Foreskin keratinocyte (primary cell): ENCODE measurements at places on chromosomes 7 and 10.

DNA sequence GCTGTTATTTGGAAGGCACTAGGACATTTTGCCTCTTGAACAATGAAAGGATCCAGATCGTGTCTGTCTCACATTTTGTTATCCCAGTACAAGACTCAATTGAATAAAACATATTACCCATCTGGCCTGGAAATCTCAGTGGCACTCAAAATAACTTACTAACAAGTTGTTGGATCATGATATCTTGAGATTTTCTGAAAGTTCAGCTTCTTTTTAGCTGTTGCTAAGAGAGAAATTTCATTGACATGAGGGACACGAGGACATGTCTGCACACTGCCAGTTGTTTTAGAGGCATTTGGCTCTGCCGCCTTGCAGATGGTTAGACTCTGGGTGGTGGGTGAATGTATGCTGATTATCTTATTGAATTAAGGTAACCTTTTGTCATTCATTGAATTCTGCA is 41.0 kb downstream of the KAT6B start:
- DNase-seq = no peak

DNA sequence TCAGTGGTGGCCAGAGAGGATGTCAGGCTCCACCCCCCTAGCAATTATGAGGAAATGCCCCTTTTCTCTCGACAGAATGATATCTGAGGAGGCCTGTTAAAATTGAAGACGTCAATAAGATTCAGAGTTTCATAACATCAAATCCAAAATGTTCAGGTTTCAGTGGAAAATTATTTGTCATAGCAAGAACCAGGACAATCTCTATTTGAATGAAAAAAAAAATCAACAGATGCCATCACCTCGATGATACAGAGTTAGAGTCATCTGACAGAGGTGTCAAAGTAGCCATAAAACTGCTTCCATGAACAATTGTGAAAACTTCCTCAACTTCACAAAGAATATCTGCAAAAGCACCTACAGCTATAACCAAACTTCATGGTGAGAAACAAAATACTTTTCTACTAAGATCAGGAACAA is 7.7 kb downstream of the TMEM273 start:
- no peak for DNase-seq

- no peak for DNase-seq
Measured at GRCh38 chr10:18264466-18265050, 124.3 kb downstream of the CACNB2 start.

DNA sequence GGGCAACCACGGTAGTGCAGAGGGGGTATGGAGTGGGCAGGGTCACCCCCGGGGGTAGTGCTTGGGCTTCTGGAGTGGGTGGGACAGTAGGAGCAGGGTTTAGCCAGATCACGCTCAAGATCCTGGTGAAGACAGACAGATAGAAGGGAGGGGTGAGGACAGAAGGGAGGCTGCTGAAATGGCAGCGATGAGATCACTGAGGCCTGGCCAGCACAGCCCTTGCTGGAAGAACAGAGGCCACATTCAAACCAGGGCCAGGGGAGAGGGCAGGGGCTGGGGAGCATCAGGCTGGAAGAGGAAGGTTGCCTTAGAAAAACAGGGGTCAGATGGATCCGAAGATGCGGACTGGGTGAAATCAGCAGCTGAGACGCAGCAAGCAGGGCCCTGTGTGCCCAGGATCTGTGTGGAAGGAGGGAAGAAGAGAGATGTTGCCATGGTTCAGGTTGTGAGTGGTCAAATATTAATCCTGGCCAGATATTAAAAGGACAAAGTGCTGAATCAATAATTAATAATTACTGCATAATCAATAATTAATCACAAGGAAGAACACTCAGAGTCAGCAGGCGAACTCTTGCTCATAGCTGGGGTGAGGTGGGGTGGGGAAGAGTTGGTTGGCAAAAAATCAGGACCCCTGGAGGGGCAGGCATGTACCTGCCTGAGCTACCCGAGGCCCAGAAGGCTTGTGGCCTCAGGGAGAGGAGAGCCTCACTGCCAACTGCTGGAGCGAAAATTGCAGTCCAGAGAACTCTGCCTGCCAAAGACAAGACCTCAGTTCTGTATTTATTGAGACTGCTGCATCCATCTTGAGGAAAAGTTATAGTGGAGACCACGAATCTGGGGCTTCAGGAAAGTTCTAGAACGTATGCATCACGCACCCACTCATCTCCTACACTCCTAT is 105.7 kb downstream of the GRB10 start:
- no peak for DNase-seq

DNA sequence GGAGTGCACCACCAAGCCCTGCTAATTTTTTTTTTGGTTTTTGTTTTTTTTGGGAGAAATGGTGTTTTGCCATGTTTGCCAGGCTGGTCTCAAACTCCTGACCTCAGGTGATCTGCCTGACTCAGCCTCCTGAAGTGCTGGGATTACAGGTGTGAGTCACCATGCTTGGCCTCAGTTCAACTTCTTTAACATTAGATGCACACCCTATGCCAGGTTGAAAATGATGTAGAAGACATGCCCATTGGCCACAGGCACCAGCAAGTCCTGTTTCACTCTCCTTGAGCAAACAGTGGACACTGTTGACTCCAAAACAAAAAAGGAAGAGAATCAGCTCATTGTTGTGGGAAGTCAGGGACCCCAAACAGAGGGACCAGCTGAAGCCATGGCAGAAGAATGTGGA is 1205.3 kb downstream of the REEP3 start:
- no peak for DNase-seq

DNA sequence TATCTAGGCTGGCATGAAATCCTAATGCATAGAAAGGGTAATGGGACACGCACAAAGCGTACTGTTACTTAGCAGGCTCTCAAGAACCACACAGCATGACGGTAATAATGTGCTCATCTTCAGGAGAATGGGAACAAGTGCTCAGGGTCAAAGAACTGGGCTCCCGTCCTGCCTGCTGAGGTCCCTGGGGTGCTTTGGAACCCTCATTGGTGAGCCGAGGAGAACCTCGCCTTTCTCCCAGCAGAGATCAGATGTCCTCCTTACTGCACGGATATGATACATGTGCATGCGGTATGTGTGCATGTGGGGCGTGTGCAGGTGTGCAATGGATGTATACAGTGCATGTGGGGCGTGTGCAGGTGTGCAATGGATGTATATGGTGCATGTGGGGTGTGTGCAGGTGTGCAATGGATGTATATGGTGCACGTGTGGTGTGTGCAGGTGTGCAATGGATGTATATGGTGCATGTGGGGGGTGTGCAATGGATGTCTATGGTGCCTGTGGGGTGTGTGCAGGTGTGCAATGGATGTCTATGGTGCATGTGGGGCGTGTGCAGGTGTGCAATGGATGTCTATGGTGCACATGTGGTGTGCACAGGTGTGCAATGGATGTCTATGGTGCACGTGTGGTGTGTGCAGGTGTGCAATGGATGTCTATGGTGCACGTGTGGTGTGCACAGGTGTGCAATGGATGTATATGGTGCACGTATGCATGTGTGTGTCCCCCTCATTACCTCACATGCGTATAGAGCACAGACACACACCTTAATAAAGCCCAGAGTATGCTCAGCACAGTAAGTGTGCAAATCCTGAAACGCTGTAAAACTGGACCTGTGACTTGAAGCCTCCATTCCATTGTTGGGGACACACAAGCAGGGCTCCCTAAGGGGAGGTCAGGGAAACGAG is 336.3 kb downstream of the PTPRN2 start:
- no peak for DNase-seq
